ENCODE measurements at places on chromosomes 7 and 10.

- no peak for DNase-seq
These were observed 156.9 kb upstream of the ADCY1 start for GRCh38 chr7:45417268-45417667.

DNA sequence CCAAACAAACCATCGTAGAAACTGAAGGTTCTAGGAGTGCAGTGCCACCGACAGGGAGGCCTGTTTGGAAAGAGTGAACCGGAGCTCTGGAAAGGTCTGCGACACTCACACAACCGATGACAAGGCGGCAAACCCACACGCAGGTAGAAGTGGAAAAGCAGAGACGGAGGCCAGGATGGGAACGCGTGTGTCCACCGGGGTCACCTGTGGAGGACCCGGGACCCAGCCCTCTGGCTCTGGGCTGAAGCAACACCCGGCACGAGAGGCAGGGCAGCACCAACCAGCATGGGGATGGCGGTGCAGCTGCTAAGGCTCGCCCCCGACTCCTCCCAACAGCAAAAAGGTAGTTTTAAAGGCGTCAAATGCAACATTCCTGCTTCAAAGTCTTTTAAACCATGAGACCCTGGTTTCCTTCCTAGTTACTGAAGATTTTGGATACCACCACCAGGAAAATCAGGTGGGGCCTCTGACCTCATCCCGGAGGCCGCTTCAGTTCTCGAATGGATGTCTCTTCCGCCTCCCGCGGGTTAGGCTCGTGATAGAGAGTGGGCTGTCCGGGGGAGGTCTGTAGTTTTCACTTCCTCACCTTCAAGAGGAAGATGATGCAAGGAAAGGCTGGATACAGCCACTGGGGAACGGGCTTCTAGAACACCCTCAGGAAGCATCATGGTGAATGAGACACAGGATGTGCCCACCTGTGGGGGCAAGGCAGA, 115.5 kb downstream of the SMURF1 start:
- DNase-seq: no peak

- DNase-seq: no peak
These were observed 20.1 kb upstream of the FAM170B start for GRCh38 chr10:49153971-49154370.

- DNase-seq: no peak
These were observed 149.3 kb downstream of the KLF6 start for GRCh38 chr10:3635697-3636096.

DNA sequence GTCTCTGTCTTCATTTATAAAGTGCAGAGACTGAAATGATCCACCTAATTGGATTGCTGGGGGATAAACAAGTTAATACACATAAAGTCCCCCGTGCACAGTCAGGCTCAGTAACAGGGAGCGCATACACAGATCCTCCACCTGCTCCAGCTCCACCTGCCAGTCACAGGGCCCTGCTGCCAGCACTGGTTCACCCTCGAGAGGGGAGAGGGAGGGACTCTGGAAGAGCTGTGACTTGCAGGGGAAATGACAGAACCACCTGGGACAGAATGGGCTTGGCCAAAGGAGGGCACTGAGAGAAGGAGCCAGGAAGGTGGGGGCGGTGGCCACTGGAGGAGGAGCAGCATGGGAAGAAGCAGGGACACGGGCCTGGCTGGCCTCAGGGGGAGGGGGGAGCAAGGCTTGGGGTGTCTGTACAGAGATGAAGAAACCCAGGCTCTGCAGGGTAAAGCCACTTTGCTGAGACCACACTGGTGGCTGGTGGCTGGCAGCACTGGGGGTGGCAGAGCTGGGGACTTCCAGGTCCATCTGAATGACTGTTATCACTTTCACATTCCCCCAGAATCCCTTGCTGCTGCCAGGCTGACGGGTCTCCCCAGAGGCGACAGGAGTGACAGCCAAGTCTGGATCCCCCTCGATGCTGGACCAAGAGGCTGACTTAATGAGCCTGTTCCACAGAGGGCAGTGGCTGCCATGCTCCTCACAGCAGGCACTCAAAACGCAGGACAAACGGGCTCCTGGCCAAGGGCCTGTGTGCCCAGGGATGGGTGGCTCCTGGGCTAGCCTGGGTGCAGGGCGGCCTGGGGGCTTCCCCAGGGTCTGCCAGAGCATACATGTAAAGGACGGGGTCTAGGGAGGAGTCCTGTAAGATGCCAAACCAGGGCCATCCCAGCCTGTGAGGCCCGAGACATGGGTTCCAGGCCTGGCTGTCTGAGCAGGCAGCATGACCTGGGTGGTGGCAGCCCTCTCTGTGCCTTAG, 151.1 kb downstream of the SH3PXD2A start:
- no peak for DNase-seq

GRCh38 chr10:89665302-89665701, 20.3 kb upstream of the PANK1 start:
- no peak for DNase-seq

DNA sequence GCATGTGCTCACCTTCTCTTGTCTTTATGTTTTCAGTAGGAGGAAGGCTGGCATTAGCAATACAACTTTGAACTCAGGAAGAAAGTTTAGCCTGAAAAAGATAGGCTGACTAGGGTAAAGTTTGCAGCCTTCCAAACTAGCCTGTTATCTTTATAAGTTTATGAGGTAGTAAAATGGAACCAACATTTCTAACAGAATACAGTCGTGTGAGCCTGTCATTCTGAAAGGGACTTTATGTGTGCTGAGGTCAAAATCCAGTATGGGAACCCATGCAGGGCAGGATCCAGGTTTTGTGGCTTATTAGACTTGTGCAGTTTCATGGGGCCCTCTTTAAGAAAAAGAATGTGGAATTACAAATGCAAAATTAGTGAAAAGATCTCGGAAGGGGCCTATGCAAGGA, 201.0 kb upstream of the PRPS1L1 start:
- DNase-seq: no peak

DNA sequence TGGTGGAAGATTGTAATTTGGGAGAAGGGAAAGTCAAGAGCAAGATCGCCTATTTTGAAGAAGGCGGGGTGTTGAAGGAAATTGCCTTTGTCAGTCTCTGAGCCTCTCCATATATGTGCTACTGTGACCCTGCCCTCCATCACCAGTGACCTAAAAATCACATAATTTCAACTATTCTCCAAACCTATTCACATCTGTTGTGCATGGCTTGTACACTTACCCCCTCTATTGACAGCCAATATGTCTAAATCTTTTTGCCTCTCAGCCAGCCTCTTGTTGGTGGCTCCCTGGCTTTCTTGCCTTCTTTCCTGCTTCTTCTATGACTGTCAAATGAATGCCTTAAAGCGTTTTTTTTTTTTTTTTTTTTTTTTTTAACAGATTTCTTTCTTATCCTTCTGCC, 295.6 kb downstream of the AUTS2 start:
- no peak for DNase-seq

GRCh38 chr7:157301610-157302120, 35.1 kb upstream of the DNAJB6 start:
- no peak for DNase-seq

DNA sequence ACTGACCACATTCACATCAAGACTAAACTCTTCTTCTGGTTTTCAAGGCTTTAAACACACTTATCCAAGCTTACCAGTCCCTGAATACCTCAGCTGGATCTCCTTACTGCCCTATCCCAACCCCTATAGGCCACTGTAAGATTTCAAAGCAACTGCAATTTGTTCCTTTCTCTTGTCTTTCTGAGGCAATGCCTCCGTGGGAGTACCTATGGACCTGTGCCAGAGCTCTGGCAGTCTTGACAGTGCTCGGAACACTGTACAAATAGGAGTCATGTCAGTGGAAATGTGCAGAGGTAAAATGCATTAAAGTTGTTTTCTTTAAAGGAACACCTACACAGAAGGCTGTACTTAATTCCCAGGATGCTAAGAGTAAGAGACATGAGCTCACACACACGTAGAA, 124.7 kb downstream of the CNOT4 start:
- no peak for DNase-seq
